ENCODE measurements at places on chromosomes 11 and 22. TPM values are rescaled to one million over a fixed set of nuclear protein-coding genes. Genes with fewer than 3 reads are reported as not detected.

DNA sequence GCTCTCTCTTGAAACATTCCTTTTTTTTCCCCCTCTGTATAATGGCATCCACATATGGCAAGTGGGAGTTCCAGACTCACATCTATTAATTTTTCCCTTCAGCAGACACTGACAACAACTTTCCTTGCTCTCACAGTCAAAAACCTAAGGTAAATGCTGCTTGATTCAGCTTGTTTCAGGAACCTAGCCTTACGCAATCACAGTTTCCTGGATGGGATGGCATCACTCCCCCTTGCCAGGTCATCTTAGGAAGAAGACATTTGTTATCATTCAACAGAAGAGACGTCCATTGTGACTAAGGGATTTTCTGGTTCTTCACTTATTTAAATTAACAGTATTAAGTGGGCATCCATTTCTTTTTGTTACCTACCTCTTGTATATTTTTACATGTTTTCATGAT is 112.0 kb upstream of the PDGFD start:
- H3K4me1 ChIP-seq = no peaks in the 10 kb centered on the region
- no peak overlapping the region for H3K27ac ChIP-seq
- no peak for DNase-seq
- H3K27me3 ChIP-seq = no peaks in the 10 kb centered on the region
- H3K4me3 ChIP-seq = no peak overlapping the region

LRRC32 gene
- total RNA-seq = 1.1 TPM

PDGFD gene
- 2.9 TPM for total RNA-seq

DNA sequence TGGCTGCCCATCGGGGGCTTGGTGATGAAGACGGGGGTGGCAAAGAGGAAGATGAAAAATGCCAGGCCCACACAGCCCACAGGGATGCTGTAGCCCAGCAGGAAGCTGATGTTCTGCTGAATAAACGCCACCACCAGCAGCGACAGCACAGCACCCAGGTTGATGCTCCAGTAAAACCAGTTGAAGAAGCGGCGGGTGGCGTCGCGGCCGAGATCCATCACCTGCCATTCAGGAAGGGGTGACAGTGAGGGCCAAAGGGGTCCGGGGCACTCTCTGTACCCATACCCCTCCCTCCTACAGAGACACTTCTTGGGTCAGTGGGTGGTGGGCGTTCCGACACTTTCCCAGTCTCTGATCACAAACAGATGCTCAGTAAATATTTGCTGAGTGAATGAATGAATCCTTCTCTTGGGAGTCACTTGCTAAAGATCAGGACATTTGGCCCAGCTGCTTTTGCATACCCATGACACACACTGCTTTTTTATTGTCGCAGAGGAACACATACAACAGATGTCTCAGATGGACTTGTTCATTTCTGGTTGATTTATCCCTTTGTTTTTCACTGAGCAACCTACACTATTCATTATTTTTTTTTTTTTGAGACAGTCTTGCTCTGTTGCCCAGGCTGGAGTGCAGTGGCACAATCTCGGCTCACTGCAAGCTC is 5.2 kb downstream of the SLC15A3 start:
- H3K4me1 ChIP-seq = peaks cover 14% of the 10 kb centered on the region
- H3K36me3 ChIP-seq = no peaks in the 10 kb centered on the region
- no peak overlapping the region for H3K4me3 ChIP-seq
- no peak for DNase-seq
- H3K27ac ChIP-seq = no peak overlapping the region
- peaks cover 32% of the 10 kb centered on the region for H3K27me3 ChIP-seq

PGGHG gene
- 20.5 TPM for total RNA-seq

- H3K36me3 ChIP-seq = no peaks in the 10 kb centered on the region
- H3K4me3 ChIP-seq = no peak overlapping the region
- peaks cover 11% of the 10 kb centered on the region for H3K27me3 ChIP-seq
- no peak overlapping the region for H3K27ac ChIP-seq
- no peak for DNase-seq
- no peaks in the 10 kb centered on the region for H3K4me1 ChIP-seq
These were observed 96.1 kb downstream of the SHANK2 start for GRCh38 chr11:71156301-71156700.

DNA sequence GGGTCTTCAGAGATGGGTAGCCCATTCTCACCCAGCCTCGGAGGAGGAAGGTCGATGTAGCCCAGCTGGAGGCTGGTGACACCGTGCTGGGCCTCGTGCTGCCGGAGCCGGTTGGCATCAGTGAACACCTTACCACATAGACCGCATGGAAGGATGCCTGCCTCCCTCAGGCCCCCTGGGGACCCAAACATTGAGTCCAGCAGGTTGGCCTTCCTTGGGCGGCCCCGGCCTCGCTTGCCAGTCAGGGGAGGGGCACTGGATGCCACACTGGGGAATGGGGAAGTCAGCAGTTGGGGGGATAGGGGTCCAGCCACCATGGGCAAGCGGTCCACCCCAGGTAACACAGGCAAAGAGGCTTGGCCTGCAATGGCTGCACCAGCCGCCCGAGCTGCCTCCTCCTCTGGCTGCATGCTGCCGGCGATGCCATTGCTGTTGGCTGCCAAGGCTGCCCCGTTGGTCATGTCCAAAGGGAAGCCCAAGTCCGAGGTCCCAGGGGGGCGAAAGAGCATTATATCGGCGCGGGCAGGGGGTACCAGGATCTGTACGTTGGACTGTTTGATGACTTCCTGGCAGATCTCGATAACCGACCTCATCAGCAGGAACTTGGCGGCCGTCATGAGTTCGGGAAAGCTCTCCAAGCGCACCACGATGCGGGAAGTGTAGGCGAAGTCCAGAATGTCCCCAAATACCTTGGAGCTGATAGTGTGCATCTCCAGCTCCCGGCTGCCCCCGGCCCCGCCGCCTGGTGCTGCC is 1.4 kb downstream of the PATZ1 start:
- H3K27ac ChIP-seq = peak overlapping the region; percentile 95
- peak overlapping the region; percentile 71 for H3K4me3 ChIP-seq
- peaks cover 51% of the 10 kb centered on the region for H3K4me1 ChIP-seq
- no peaks in the 10 kb centered on the region for H3K27me3 ChIP-seq

DNA sequence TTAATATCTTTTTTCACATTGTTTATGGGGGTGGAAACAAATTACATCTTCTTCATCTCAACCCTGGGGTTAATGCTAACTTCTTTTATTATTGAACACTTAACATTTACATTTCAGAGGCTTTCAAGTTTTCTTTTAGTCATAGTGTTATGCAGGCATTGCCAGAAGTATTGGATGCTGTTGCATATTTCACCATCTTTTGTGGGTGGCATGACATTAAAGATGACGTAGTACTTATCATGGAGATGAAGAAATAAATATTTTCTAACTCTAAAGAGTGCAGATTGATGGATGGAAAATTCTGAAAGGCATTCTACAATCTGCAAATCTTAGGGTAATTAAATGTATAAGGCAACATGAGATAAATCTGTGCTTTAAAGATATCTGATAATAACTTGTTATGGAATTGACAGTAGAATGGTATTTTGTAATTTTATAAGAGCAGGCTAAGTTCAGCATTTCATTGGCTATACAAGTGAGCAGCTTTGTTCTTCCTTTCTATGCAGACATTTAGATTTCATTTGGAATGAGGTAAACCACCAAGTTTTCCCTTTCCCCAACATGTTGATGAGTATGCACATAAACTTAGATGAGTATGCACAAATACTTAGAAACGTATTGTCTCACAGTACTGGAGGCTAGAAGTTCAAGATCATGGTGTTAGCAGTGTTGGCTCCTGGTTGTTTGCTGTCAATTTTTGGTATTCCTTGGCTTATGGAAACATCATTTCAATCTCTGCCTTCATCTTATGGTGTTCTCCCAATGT is 924.4 kb downstream of the METTL15 start:
- no peak overlapping the region for H3K27ac ChIP-seq
- no peaks in the 10 kb centered on the region for H3K4me1 ChIP-seq
- H3K36me3 ChIP-seq = no peaks in the 10 kb centered on the region

- H3K4me1 ChIP-seq = peaks cover 5% of the 10 kb centered on the region
- no peaks in the 10 kb centered on the region for H3K36me3 ChIP-seq
- no peak for DNase-seq
- H3K4me3 ChIP-seq = no peak overlapping the region
These were observed 46.8 kb downstream of the SLN start for GRCh38 chr11:107665018-107665417.

- H3K36me3 ChIP-seq = peaks cover 37% of the 10 kb centered on the region
- DNase-seq = no peak
- H3K4me1 ChIP-seq = peaks cover 25% of the 10 kb centered on the region
- no peaks in the 10 kb centered on the region for H3K27me3 ChIP-seq
- H3K27ac ChIP-seq = peak overlapping the region; percentile 95
- peak overlapping the region; percentile 99 for H3K4me3 ChIP-seq
These were observed 532 bp downstream of the EIF4G2 start for GRCh38 chr11:10808235-10808552.

DNA sequence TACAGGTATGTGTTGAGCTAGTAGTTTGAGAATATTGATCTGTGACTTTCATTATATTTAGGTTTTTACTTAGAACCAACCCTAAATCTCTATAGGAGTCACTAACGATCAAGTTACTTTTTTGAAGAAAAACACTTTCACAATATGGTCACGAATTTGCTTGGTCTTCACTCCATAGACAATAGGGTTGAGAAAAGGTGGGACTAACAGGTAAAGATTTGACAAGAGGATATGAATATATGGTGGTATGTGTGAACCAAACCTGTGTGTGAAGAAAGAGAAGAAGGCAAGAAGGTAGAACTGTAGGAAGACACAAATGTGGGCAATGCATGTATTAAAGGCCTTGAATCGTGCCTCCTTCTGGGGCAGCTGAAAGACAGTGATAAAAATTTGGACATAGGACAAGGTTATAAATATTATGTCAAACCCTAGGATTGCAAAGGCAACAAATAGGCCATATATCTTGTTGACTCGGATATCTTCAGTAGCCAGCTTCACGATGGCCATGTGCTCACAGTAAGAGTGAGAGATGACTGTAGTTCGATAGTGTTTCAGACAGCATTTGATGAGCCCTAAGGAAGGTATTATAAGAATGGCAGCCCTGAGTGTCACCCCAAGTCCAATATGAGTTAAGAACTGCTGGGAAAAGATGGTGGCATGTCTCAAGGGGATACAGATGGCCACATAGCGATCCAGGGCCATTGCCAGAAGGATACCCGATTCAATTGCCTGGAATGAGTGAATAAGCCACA is 6.4 kb downstream of the OR52A5 start:
- no peaks in the 10 kb centered on the region for H3K27me3 ChIP-seq
- DNase-seq = no peak
- no peak overlapping the region for H3K4me3 ChIP-seq
- H3K4me1 ChIP-seq = no peaks in the 10 kb centered on the region
- H3K36me3 ChIP-seq = no peaks in the 10 kb centered on the region

DNA sequence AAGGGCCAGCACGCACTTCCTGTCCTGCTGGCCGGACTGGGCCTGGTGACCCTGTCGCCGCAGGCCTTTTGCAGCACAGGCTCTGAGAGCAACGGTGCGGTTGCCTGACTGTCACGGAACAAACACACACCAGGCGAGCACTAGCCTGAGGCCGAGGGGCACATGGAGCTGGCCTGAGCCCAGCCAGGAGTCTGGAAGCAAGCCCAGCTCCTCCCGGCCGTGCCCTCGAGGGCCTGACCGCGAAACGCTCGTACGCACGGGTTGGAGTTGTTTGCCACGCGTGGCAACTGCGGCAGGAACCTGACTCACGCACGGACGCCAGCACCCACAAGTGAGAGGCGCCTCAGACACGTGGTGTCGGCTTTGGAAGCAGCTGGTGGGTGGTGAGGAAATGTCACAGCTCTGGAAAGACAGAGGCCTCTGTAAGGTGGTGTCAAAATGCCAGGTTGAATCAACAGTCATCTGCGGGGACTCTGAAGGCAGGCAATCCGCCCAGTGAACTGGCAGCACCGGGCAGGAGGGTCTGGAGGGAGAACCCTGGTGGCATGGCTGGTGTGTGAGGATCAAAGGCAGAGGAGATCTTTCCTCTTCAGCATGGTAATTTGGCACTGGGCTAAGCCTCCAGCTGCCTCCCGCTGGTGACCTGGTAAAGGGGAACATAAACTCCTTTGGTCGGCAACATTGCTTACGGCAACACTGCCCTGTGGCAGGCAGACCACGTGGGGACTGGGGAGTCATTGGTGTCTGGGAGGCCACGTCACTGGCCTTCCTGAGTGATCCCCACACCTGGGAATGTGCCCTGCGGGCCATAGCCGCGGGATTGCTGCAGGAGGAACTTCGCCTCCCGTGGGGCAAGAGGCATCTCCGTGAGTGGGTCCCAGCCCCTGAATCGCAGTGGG is 15.3 kb upstream of the IL17REL start:
- no peaks in the 10 kb centered on the region for H3K4me1 ChIP-seq
- no peaks in the 10 kb centered on the region for H3K36me3 ChIP-seq
- peaks cover 41% of the 10 kb centered on the region for H3K27me3 ChIP-seq
- H3K4me3 ChIP-seq = no peak overlapping the region
- H3K27ac ChIP-seq = no peak overlapping the region

WT1 gene
- total RNA-seq = not detected

DNA sequence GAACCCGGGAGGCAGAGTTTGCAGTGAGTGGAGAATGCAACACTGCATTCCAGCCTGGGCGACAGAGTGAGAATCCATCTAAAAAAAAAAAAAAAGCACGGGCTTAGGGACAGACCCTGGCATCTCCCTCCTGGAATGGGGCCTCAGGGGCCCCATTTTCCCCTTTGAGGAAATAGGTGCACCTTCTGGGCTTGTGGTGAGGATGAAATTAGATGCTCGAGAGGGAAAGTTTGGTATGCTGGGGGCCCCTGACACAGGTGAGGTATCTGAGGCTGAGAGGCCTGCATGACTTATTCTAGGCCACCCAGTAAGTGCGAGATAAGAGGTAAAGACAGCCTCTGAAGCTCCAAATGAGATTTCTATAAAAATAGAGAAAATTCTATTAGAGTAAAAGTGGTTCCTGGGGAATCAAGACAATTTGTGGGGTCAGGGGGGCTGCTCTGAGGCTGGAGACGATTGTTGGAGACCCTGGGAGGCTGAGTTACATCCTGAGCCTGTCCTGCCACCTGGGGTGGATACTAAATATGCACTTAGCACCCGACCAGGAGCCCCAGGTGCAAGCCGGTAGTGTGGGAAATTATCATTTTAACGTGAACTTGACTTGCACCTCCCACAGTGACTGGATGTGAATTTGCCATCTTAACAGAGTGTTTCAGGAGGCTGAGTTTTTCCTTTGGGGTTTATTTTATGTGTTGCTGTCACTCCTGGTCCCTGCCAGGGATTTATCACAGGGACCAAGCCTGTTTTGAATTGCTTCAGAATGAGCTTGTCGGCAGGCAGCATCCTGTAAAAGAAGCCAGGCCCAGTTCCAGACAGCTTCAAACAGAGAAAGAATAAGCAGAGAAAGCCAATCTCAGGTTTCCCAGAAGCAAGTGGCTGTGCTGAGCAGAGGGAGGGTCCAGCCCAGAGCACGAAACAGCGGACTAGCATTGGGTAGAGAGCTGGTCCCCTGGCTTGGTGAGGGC is 48.4 kb upstream of the TSKU start:
- H3K27ac ChIP-seq = no peak overlapping the region
- H3K27me3 ChIP-seq = no peaks in the 10 kb centered on the region
- H3K4me3 ChIP-seq = no peak overlapping the region
- peaks cover 16% of the 10 kb centered on the region for H3K4me1 ChIP-seq
- DNase-seq = no peak

GRCh38 chr22:28955817-28956216 is 72.4 kb downstream of the ZNRF3 start:
- no peak overlapping the region for H3K4me3 ChIP-seq
- H3K27me3 ChIP-seq = no peaks in the 10 kb centered on the region
- no peak for DNase-seq
- no peaks in the 10 kb centered on the region for H3K36me3 ChIP-seq
- no peak overlapping the region for H3K27ac ChIP-seq
- peaks cover 27% of the 10 kb centered on the region for H3K4me1 ChIP-seq

All from neural progenitor cell (in vitro differentiated cells).